Activated naive CD4-positive, alpha-beta T cell treated with anti-CD3 and anti-CD28 coated beads, Interleukin-2, amount 10 ng/mL, durations not matched to agents 7 days and 5 days (primary cell): ENCODE measurements at places on chromosomes 1 and 21.

DNA sequence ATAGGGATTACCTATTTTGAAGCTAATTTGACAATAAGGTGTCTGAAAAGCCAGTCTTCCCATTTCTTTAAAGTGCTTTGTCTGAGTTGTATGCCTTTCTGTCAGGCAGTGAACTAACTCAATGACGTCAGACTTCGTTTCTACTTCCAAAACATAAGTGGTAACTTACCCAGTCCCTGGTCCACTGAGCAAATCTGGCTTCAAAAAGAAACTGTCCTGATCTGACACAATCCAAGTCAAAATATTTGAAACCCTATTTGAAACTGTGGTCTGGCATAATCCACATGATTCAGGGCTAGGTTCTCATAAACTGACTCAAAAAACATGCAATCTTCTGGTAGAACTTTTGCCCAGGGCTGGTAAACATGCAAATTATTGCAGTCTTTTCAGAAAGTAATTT is 34.0 kb downstream of the DIRAS3 start:
- DNase-seq = no peak

GRCh38 chr1:204731509-204731908 is 46.0 kb upstream of the LRRN2 start:
- DNase-seq = no peak

- peak; percentile 47 for DNase-seq
Measured at GRCh38 chr1:201888282-201889089, at the start of gene SHISA4. Gene SHISA4 (plus strand): TSS chr1:201888898. CDS start chr1:201888995, 97 bp downstream.

DNA sequence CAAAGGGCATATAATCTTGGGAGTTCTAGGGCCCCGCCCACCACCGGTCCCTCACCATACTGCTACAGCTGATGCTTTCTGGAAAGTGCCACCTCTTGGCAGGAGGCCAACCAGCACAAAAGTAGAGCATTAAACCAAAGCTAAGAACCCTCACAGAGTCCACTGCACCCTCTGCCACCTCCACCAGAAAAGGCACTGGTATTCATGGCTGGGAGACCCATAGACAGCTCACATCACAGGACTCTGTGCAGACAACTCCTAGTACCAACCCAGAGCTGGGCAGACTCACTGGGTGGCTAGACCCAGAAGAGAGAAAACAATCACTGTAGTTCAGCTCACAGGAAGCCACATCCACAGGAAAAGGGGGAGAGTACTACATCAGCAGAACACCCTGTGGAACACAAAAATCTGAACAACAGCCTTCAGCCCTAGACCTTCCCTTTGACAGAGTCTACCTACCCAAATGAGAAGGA is 10.8 kb downstream of the THEM4 start:
- DNase-seq = peak; percentile 69

- no peak for DNase-seq
Measured at GRCh38 chr1:15141935-15142539, 11.5 kb upstream of the TMEM51 start.

GRCh38 chr1:169009666-169010065 is 96.8 kb upstream of the ATP1B1 start:
- DNase-seq = no peak

DNA sequence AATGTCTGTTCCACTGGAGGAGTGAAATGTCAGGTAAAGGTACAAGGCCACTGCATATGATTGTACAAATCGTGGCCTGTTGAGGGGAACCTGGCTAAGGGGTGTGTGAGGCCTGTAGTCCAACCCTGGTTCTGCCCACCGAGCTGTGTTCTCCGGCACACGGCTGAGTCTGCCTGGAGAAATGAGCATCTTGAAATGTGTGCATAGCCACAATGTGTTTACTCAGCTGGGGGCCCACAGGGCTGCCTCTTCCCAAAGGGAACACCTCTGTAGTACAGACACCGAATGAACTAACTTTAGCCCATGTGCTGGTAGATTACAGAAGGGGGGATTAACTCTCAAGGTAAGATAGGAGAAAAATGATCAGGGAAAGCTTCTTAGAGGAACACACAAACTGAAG is 30.2 kb downstream of the AK4 start:
- no peak for DNase-seq

DNA sequence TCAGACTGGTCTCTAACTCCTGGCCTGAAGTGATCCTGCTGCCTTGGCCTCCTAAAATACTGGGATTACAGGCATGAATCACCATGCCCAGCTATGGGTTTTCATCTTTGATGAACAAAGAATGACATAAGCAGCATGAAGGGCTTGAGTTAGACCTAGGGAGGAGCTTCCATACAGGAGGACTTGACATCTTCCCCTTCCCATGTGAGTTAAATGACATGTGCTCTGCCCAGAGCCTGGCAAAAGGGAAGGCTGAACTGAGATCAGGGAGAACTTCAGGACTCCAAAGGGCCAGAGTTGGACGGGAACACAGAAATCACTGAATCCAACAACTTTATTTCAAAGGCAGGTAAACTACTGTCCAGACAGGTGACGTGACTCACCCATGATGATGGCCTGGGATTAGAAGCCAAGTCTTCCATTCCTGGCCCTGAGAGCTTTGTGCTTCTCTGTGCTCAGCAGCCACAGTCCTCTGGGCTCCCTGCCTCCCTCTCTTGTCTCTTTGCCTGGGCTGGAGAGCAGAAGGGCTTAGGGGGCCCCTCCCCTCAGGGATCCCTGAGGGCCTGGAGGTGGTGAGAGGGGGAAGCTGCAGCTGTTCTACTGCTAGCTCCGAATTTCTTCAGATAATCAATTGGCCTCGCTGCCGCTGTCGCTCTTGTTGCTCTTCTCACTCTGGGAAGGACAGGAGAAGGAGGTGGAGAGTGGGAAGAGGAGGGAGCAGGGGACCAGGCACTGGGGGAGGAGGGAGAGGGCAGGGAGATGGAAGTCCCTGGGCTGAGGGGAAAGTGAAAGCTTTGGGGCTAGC is 7.6 kb downstream of the NHLH1 start:
- DNase-seq = no peak

DNA sequence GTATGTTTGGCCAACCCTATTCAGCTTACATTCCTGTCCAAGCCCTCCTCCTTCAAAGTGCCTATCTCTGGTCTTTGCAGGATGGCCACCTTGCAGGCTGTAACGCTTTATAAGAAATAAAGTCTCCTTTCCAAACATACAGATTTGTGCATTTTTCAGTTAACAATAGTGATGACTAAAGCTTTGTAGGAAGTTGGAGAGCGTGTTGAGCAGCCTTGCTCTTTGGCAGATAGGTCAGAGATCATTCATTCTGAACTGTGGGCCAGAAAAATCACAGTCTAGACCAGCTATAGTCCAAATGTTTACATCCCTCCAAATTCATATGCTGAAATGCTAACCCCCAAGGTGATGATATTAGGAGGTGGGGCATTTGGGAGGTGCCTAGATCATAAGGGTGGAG is 34.0 kb upstream of the FAM89A start:
- DNase-seq = no peak

DNA sequence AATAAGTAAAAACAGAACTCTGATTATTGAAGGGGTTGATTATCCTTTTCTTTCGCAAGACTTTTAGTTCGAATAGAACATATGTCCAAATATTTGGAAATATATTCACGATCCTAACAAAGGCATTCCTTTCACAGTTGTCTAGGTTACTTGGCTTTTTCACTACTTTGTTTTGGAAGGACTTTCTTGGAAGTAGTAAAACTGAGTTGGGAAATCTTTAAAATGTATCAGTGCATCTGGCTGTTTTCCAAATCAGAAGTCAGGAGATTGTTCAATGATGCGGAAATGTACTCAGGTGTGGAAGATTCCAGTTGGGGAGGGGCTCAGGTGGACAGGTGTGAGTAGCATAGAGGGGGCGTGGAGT is 67.1 kb downstream of the SH3BGR start:
- DNase-seq = no peak

DNA sequence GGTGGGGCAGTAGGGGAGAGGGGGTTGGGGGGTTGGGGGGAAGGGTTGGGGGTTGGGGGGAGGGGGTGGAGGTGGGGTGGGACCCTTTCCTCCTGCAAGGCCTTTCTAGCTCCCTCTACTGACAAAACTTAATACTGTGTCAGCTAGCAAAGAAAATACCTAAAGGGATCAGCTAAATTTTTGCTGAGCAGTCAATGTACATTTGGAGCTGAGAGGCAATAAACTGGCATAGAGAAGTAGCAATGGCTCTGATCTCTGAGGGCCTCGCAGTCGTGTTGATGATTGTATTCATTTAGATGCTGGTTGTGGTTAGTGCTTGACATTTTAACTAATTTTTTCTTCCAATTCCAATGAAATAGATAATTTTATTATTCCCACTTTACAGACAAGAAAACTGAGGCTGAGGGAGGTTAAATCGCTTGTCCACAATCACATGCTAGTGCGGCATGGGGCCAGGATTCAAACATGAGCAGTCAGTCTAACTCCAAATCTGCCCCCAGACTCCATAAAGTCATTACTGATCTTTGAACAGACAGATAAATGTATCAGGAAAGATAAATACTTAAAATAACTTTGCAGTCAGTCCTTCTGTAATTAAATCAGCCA is 357.1 kb downstream of the DISC1 start:
- no peak for DNase-seq
